IMR-90 (cell line): ENCODE measurements at places on chromosomes 6 and 20. TPM values are rescaled to one million over a fixed set of nuclear protein-coding genes. Genes with fewer than 3 reads are reported as not detected.

DEF6 gene
- 1.9 and 2.5 TPM in 2 replicates for total RNA-seq

LTB gene
- not detected in 2 replicates for total RNA-seq

MUCL3 gene
- total RNA-seq = not detected in 2 replicates

TRIM38 gene
- total RNA-seq = 6.3 and 6.7 TPM in 2 replicates

SOX4 gene
- 4.7 and 6.4 TPM in 2 replicates for total RNA-seq

HTR1E gene
- total RNA-seq = not detected in 2 replicates

CRISP3 gene
- total RNA-seq = not detected in 2 replicates

GRIK2 gene
- total RNA-seq = 15.2 and 15.8 TPM in 2 replicates

NDUFAF4 gene
- 6.3 and 13.9 TPM in 2 replicates for total RNA-seq

DLK2 gene
- 0.90 and 1.1 TPM in 2 replicates for total RNA-seq

OR12D3 gene
- not detected in 2 replicates for total RNA-seq

TCF21 gene
- total RNA-seq = 6.6 and 8.1 TPM in 2 replicates

TPD52L2 gene
- total RNA-seq = 113 and 119 TPM in 2 replicates

RAET1L gene
- not detected in 2 replicates for total RNA-seq

DNMT3B gene
- total RNA-seq = 1.3 and 1.4 TPM in 2 replicates

TULP4 gene
- total RNA-seq = 30.6 and 51.9 TPM in 2 replicates

VGLL2 gene
- not detected in 2 replicates for total RNA-seq

EPHA7 gene
- total RNA-seq = not detected in 2 replicates

PYGB gene
- 72.4 and 81.4 TPM in 2 replicates for total RNA-seq

HSPA1B gene
- total RNA-seq = 93.6 and 118 TPM in 2 replicates

PNPLA1 gene
- total RNA-seq = not detected in 2 replicates

PSMB9 gene
- 8.3 and 9.0 TPM in 2 replicates for total RNA-seq

PHACTR1 gene
- total RNA-seq = not detected in 2 replicates

PFDN4 gene
- total RNA-seq = 14.9 and 83.9 TPM in 2 replicates

FAM83C gene
- not detected in 2 replicates for total RNA-seq

XKR7 gene
- not detected in 2 replicates for total RNA-seq

ENPP1 gene
- 38.9 and 39.4 TPM in 2 replicates for total RNA-seq

TRAPPC3L gene
- under 0.01 TPM in 1 of 2 replicates, not detected in the other for total RNA-seq

KIAA1755 gene
- total RNA-seq = 2.2 and 2.5 TPM in 2 replicates

DUSP15 gene
- total RNA-seq = not detected in 2 replicates

IL20RA gene
- total RNA-seq = under 0.01 TPM in 1 of 2 replicates, not detected in the other

TRIM15 gene
- total RNA-seq = not detected in 2 replicates

TCP11 gene
- 0.36 and 0.56 TPM in 2 replicates for total RNA-seq

HSPA1L gene
- total RNA-seq = 1.3 and 1.4 TPM in 2 replicates

METTL24 gene
- not detected in 2 replicates for total RNA-seq

MAP1LC3A gene
- 10.0 and 12.5 TPM in 2 replicates for total RNA-seq

DEFB125 gene
- not detected in 2 replicates for total RNA-seq

OTOR gene
- not detected in 2 replicates for total RNA-seq

UST gene
- total RNA-seq = 13.8 and 14.4 TPM in 2 replicates

TRIM10 gene
- total RNA-seq = not detected in 2 replicates

IP6K3 gene
- total RNA-seq = 0.18 and 0.28 TPM in 2 replicates

ENPP4 gene
- under 0.01 TPM in 2 replicates for total RNA-seq

KCNQ5 gene
- 1.3 and 1.7 TPM in 2 replicates for total RNA-seq

EEF1A2 gene
- total RNA-seq = 1.3 and 2.2 TPM in 2 replicates

APMAP gene
- total RNA-seq = 67.2 TPM in 2 replicates

PRKN gene
- 0.18 and 0.28 TPM in 2 replicates for total RNA-seq

DZANK1 gene
- total RNA-seq = 0.54 and 0.83 TPM in 2 replicates

SLC16A10 gene
- total RNA-seq = 0.28 TPM in 1 of 2 replicates, not detected in the other

KLC4 gene
- 9.7 and 10.9 TPM in 2 replicates for total RNA-seq

PAQR8 gene
- total RNA-seq = 1.6 and 1.7 TPM in 2 replicates

SIRPB2 gene
- not detected in 2 replicates for total RNA-seq

KCNG1 gene
- 23.6 and 23.7 TPM in 2 replicates for total RNA-seq
